ENCODE measurements at places on chromosomes 2 and 18. TPM values are rescaled to one million over a fixed set of nuclear protein-coding genes. Genes with fewer than 3 reads are reported as not detected.
A peak's percentile ranks its signal among the peaks of the same experiment; 100 is the strongest.

The CLEC4F gene
- not detected for total RNA-seq

- no peaks in the 10 kb centered on the region for H3K27me3 ChIP-seq
- H3K4me1 ChIP-seq, result no peaks in the 10 kb centered on the region
- H3K36me3 ChIP-seq, result no peaks in the 10 kb centered on the region
- no peak overlapping the region for H3K27ac ChIP-seq
- no peak for DNase-seq
Observed at GRCh38 chr2:163563336-163563735, 172.5 kb downstream of the FIGN start.

DNA sequence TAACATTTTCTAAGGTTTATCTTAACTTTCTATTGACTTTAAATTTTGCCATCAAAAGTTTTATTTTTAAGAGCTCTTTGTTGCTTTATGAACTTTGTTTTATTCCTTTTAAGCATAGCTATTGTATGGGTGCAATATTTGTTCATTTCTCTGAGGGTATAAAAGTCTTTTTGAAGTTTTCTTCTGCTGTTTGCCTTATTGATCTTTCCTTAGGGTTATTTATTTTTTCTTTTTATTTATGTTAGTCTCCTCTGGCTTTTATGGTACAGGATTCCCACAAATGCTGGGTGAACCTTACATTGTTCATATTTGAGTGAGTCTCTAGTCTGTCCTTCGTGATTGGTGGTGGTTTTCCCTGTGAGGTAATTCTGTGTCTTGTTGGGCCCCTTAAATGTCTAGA, 68.4 kb downstream of the PARD3B start:
- no peaks in the 10 kb centered on the region for H3K27me3 ChIP-seq
- H3K4me3 ChIP-seq, result no peak overlapping the region
- no peaks in the 10 kb centered on the region for H3K36me3 ChIP-seq
- H3K4me1 ChIP-seq, result no peaks in the 10 kb centered on the region

GRCh38 chr18:44807766-44808165, 127.1 kb downstream of the SETBP1 start:
- H3K36me3 ChIP-seq, result no peaks in the 10 kb centered on the region
- no peaks in the 10 kb centered on the region for H3K27me3 ChIP-seq
- no peak overlapping the region for H3K4me3 ChIP-seq
- no peak for DNase-seq
- no peak overlapping the region for H3K27ac ChIP-seq

The PRKAG3 gene
- not detected for total RNA-seq

DNA sequence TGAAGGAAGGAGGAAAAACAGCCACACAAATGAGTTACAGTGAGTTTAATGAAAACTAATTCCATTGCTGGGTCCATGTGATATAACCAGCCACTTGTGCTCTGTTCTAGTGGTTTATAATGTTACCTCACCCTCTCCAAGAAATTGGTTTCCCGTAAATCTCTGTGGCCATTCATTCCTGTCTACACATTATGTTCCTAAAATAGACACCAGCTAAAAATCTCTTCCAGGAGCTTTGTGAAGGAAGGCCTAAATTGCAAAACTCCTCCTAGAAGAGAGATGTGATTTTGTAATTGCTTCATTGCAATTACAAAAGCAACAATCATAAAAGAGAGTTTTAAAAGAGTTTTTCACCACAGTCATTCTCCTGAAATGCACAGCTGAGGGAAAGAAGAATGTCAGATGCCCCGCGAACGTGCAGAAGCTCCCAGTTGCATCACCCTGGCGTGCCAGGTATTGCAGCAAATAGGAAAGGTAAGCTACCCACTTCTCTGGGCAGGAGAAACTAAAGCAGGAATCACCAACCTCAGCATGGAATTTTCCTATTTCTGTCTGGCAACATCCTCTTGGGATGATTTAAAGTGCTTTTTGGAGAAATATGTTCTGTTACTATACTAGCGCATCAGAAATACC, 1.7 kb downstream of the SCN1A start:
- no peak overlapping the region for H3K4me3 ChIP-seq
- H3K36me3 ChIP-seq, result no peaks in the 10 kb centered on the region
- no peak for DNase-seq
- no peaks in the 10 kb centered on the region for H3K4me1 ChIP-seq

DNA sequence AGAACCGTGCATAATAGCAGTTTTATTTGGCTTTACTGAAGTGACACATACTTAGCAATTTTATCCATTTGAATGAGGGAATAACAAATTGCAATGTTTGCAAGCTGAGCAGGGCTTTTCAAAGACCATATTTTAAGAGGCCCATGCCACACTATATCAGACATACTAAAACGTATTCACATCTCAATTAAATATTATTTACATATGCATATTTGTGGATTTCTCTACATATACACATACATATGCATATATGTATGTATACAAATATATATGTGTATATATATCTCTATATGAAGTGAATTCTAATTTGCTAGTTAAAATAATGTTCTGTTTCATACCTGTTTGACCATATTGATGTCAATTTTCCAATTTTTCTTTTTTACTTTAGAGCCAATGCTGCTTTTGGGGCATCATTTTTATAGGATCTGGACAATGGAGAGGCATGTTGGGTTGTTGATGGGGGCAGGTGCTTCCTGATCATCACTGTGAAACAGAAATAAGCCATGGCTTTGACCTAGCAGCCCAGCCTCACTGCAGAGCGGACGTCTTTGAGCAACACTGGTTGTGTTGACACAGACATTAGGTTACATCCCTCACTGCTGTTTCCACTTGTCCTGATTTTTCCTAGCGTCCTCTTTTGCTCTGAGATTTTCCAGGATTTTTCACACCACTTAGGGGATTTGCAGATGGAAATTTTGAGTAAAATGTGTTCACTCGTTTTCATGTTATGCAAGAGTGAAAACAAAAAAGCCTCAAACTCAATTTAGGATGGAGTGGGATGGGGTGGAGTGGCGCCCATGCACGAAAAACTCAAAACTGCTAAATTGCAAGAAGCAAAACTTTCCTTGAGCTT, 56.9 kb downstream of the RDH14 start:
- H3K27ac ChIP-seq, result no peak overlapping the region
- no peak overlapping the region for H3K4me3 ChIP-seq
- H3K4me1 ChIP-seq, result no peaks in the 10 kb centered on the region
- no peaks in the 10 kb centered on the region for H3K36me3 ChIP-seq

DNA sequence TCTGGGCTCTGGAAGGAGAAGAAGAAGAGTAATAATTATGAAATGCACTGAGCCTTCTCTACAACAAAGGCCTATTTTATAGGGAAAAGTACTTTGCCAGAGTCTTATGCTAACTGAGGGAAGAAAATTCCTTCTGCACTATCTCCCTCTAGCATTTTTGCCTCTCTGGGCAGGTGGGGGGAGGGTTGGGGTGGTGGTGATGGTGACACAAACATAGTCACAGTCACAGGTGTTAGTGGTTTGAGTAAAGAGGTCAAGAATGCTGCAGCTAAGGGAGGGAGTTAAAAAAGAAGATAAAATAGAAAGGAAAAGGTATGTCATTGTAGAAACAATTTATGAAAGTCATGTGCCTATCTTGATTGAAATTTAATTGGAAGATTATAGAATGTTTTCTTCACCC, 140.8 kb upstream of the COL3A1 start:
- DNase-seq, result no peak
- H3K4me3 ChIP-seq, result no peak overlapping the region
- no peaks in the 10 kb centered on the region for H3K4me1 ChIP-seq
- H3K36me3 ChIP-seq, result no peaks in the 10 kb centered on the region
- no peaks in the 10 kb centered on the region for H3K27me3 ChIP-seq

GRCh38 chr2:184530239-184530638, 68.1 kb upstream of the ZNF804A start:
- no peaks in the 10 kb centered on the region for H3K27me3 ChIP-seq
- H3K4me1 ChIP-seq, result no peaks in the 10 kb centered on the region
- no peaks in the 10 kb centered on the region for H3K36me3 ChIP-seq
- H3K27ac ChIP-seq, result no peak overlapping the region

DNA sequence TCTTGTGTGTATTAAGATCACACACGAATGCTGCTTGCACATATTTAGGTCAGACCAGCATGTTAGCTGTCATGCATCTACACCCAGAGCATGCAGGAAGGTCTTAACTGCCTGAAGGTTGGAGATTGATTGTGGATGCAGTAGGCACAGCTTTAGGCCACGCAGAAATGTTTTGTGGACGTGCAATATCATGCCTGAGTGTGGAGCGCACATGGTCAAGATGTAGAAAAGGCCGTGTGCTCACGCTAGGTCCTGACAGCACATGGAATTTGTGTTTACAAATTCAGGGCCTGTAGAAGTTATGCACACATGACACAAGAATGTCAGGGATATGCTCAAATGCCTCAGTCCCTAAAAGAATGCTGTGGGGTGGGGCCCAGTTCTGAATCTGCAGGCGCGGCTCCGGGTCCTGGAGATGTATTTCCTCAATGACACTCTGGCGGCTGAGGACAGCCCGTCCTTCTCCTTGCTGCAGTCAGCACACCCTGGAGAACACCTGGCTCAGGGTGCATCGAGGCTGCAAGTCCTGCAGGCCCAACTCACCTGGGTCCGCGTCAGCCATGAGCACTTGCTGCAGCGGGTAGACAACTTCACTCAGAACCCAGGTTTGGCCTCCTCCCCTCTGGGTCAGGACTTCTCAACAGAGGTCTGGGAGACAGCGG, 27.9 kb downstream of the MARCO start:
- DNase-seq, result no peak
- H3K27ac ChIP-seq, result no peak overlapping the region
- no peak overlapping the region for H3K4me3 ChIP-seq
- no peaks in the 10 kb centered on the region for H3K36me3 ChIP-seq
- no peaks in the 10 kb centered on the region for H3K4me1 ChIP-seq

- peak overlapping the region; percentile 75 for H3K27ac ChIP-seq
- DNase-seq, result peak; percentile 40
- no peaks in the 10 kb centered on the region for H3K27me3 ChIP-seq
- peaks cover 26% of the 10 kb centered on the region for H3K36me3 ChIP-seq
Observed at GRCh38 chr2:95158891-95159619, 593 bp downstream of the ZNF514 start.

The NRP2 gene
- total RNA-seq, result 0.50 TPM

- no peaks in the 10 kb centered on the region for H3K27me3 ChIP-seq
- H3K36me3 ChIP-seq, result no peaks in the 10 kb centered on the region
- no peaks in the 10 kb centered on the region for H3K4me1 ChIP-seq
- no peak for DNase-seq
Observed at GRCh38 chr2:202782940-202783558, 88.5 kb downstream of the ICA1L start.

DNA sequence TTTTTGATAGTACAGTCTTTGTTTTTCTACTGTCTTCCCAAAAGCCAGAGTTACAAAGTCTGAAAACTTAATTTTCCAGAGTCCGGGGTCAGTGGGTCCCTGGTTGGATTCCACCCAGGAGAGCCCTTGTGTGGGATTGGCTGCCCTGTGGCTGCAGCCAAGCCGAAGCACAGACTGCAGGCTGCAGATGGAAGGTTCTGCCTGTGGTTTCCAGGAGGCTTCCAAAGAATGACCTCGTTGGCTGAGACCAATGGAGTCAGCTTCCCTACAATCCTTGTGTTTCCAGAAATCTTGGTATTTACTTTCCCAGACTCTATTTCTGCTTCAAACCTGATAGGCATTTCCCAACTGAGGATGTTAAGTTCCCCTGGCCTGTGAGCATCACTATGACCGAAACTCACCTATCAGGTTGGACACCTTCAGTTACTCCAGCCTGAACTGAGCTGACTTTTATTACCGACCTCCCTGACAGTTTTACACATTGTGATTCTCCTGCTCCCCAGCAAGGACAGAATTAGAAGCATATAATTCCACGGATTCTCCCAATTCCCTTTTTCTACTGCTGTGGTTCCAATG, 117.5 kb upstream of the CCDC68 start:
- H3K4me1 ChIP-seq, result no peaks in the 10 kb centered on the region
- H3K27me3 ChIP-seq, result no peaks in the 10 kb centered on the region

DNA sequence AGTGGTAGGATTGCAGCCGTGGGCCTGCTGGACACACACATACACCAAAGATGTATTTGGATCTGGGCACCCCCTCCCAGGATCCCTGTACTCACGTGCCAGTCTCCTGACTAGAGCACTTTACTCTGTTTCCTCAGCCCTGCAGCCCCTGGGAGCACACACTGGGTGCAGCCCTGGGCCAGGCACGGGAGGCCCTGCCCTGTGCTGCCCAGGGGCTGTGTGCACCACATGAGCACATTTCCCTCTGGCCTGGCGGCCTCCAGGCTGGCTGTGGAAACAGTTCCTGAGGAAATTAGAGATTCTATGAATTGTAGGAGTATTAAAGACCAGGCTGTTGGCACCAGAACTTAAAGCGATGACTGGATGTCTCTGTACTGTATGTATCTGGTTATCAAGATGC, 45.4 kb downstream of the BCL2L11 start:
- no peak overlapping the region for H3K27ac ChIP-seq
- H3K36me3 ChIP-seq, result peaks cover 8% of the 10 kb centered on the region
- no peak overlapping the region for H3K4me3 ChIP-seq
- H3K27me3 ChIP-seq, result no peaks in the 10 kb centered on the region

DNA sequence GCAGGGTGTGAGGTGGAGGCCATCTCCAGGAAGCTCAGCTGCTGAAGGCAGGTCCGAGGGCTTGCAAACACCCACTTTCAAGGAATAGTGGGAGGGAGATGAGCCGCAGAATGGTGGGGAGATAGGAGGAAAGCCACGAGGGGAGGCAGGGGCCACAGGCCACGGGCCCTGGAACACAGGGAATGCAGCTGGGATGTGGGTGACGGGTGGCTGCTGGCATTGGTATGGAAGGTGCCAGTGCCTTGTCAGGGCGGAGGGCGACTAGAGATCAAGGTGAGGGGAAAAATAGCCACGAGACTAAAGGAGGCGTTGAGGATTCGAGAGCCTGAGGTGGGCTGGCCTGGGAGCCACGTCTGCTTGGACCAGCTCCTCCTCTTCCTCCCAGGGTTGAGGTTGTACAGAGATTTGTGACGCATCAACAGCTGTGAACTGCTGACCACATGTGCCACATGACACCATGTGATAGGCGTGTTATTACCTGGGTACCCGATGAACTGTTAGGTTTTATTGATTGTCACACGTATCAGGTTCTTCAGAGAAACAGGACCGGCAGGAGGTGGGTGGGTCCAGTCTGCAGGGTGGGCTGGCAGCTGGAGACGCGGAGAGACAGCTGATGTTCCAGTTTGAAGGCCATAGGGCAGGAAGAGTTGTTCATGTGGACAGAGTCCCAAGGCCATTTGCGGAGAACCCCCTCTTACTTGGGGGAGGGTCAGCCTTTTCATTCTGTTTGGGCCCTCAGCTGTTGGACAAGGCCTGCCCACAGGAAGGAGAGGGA, 9.9 kb downstream of the IMPA2 start:
- no peak for DNase-seq
- no peak overlapping the region for H3K27ac ChIP-seq
- no peaks in the 10 kb centered on the region for H3K27me3 ChIP-seq
- no peaks in the 10 kb centered on the region for H3K36me3 ChIP-seq
- no peaks in the 10 kb centered on the region for H3K4me1 ChIP-seq

- H3K36me3 ChIP-seq, result no peaks in the 10 kb centered on the region
Observed at GRCh38 chr18:75582940-75583339, 155.4 kb upstream of the SMIM21 start.
